CD14-positive monocyte (primary cell): ENCODE measurements at places on chromosomes 1 and 21.
A peak's percentile ranks its signal among the peaks of the same experiment; 100 is the strongest.

DNA sequence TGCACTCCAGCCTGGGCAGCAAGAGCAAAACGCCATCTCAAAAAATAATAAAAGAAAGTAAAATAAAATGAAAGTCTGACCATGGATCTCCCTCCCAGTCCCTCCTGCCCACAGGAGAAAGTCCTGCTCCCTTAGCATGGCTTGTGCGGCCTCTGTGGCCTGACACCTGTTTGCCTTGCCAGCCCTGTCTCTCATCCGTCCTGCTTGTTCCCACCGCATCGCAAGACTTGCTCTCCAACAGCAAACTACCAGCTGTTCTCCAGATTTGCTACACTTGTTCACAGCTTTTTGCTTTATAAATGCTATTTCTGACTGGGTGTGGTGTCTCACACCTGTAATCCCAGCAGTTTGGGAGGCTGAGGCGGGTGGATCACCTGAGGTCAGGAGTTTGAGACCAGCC lies 2.7 kb downstream of the ETV3L start:
- no peaks in the 10 kb centered on the region for H3K27me3 ChIP-seq
- no peak overlapping the region for H3K4me3 ChIP-seq
- no peak overlapping the region for H3K27ac ChIP-seq
- H3K4me1 ChIP-seq: peaks cover 22% of the 10 kb centered on the region
- H3K36me3 ChIP-seq: no peaks in the 10 kb centered on the region

DNA sequence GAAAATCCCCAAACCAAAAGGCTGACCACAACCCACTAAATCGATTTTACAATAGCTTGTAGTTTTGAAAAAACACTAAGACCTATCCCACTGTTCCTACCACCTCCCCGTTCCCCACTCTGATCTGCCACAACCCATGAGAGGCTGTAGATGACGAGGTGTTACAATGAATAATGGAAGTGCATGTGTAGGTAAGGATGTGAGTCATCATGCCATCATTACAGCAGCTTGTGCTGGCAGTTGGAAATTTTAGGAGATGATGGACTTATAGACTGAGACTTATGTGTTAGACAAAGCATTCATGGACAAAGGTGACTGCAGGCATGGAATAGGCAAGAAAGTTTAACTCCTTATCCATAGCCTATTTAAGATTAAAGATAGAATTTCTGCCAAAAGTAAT lies 184.7 kb upstream of the CACYBP start:
- H3K4me3 ChIP-seq: no peak overlapping the region
- DNase-seq: peak; percentile 42
- H3K27ac ChIP-seq: no peak overlapping the region
- H3K36me3 ChIP-seq: no peaks in the 10 kb centered on the region

DNA sequence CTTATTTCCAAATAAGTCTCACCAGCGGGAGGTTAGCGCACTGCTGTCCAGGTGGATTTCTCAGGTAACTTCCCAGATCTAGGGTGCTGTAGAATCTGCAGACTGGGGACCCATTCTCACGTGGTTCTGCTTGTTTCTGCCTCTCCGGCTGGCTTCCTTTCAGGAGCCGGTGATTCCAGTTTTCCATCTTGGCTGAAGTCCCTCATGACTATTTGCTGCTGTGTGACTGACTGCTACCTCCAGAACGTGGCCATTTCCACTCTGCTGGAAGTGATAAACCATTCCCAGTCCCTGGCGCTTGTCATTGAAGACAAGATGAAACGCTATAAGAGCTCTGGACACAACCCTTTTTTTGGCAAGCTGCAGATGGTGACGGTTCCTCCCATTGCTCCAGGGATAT lies 76.0 kb downstream of the DOP1B start:
- peaks cover 63% of the 10 kb centered on the region for H3K36me3 ChIP-seq
- no peak for DNase-seq
- no peaks in the 10 kb centered on the region for H3K27me3 ChIP-seq

DNA sequence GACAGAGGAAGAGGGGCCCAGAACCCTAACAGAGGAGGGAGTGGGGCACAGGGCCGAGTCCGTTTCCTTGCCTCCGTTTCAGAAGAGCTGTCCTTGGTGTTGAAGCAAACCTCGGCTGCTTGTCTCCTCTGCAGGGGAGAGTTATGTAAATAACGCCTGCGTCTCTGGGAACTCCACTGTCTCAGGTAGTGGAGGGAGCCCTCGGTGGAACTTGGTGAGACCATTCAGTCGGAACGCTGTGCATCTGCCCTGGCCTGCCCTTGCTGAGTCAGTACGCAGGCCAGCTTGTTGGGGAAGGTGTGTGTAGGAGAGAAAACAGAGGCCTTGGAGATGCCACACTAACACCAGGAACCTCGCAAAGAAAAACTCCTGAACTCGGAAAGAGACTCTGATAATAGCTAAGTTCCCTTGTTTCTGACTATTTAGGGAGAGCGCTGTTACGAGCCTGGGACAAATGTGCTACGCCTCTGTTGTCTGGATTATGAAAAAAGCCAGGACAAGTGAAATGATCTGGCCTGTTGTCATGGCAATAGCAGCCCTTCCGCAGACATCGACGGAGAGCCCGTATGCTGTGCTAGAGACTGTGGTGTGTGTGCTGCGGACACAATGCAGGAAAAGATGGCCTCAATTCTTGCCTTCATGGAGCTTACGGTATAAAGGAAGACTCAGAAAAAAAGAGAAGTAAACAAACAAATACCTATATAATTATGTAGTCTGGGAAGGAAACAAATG lies 94.6 kb upstream of the AKT3 start:
- H3K27ac ChIP-seq: no peak overlapping the region
- no peaks in the 10 kb centered on the region for H3K36me3 ChIP-seq
- H3K4me1 ChIP-seq: no peaks in the 10 kb centered on the region
- no peak overlapping the region for H3K4me3 ChIP-seq
- DNase-seq: no peak
- H3K27me3 ChIP-seq: no peaks in the 10 kb centered on the region

DNA sequence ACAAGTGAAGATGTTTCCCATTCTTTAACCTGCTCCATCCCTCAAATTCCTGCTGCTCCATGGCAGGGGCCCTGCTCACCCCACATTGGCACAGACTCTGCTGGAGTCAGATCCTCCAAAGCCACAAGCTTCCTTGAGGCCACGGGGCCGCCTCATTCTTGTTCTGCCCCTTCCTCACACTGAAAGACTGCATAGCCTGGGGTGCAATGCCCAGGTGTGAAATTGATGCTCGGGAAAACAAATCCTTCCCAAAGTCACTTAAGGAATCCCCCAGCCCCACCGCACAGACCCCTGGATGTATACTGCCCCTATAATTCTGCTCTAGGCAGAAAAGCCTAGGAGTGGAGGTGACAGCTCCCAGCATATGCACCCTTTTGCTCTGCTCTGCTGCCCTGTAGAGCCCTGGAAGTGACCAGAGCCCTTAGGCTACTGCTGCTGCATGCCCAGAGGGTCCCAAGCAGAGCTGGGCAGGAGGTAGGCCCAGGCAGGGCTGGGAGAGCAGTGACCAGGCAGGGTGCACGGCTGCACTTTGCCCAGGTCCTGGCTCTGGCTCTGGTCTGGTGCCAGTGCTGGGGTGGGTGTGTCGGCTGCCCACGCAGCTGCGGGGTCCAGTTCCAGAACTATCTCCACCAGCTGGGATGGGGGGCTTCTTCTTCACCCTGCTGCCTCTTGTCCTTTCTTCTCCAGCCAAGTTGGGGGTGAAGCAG lies 1.6 kb downstream of the HES2 start:
- no peak overlapping the region for H3K27ac ChIP-seq
- no peaks in the 10 kb centered on the region for H3K36me3 ChIP-seq
- DNase-seq: no peak
- no peaks in the 10 kb centered on the region for H3K4me1 ChIP-seq

DNA sequence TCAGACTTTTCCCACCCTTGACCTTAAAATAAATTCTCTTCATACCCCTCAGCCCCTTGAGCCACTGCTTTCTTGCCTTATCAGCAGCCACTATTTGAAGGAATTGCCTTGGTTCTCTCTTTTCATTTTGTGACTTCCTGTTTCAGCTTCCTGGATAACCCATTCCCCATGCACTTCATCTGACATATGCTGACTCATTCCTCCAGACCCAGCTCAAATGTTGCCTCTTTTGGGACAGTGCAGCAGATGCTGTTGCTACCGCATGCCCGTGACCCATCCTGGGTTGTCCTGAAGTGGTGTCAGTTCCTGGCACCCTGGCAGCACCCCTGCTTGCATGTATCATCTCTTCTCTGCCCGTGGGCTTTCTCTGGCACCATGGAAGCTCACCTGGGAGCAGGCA lies 496.1 kb downstream of the PTPRU start:
- DNase-seq: peak; percentile 44
- peak overlapping the region; percentile 11 for H3K4me3 ChIP-seq
- no peaks in the 10 kb centered on the region for H3K36me3 ChIP-seq
- H3K4me1 ChIP-seq: peaks cover 16% of the 10 kb centered on the region

DNA sequence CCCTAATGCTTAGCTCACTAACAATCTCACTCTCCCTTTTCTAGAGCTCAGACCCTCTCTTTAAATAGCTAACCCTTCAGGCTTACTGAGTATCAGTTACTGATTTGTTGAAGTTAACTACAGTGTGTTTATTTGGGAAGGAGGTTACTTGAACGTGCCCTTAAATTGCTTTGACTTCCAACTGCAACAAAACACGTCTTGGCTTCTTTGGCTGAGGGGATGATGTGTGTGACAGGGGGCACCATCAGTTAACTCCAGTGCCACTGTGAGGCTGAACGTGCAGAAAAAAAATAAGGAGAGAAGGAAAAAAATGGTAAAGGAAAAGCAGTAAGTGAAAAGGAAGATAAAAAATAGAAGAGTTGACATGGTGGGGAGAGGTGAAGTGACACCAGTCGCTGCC lies 75.1 kb upstream of the NRIP1 start:
- no peak for DNase-seq
- no peak overlapping the region for H3K4me3 ChIP-seq
- no peaks in the 10 kb centered on the region for H3K36me3 ChIP-seq
- H3K4me1 ChIP-seq: peaks cover 30% of the 10 kb centered on the region
